Body of pancreas (tissue), 4 donors: ENCODE measurements at places on chromosomes 5 and 9.

DNA sequence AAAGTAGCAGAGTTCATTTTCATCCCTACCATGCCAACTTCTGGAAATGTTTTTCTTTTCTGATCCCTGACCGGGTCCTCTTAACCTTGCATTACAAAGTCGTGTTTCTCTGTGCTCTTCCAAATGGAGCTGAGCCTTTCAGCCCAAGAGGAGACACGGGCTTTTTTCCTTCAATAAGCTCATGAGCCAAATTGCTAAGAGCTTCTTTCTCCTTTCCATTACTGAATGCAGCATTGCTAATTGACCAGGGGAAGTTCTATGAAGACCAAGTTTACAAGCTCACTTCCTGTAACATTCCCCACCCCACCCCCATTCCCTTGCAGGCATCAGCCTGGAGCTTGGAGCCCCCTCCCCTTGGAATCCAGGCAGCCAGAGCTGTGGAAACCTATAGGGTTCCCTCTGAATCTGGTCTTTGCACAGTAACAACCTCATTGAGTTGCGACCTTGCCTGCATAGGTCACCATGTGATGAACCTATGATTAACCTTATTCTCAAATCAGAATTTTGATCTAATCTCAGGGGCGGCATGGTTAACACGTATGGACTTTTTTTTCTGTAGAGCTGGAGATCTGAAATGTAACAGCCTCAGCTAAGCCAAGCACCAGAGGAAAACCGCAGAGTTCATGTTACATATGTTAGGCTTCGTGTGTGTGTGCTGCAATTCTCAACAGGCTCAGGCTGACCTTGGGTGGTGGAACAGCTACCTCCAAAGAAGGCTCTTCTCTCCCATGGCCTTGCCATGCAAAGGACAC, 395.7 kb upstream of the ZNF462 start:
- no peaks in the 10 kb centered on the region for H3K4me1 ChIP-seq
- no peak overlapping the region for H3K4me3 ChIP-seq
- no peaks in the 10 kb centered on the region for H3K36me3 ChIP-seq

DNA sequence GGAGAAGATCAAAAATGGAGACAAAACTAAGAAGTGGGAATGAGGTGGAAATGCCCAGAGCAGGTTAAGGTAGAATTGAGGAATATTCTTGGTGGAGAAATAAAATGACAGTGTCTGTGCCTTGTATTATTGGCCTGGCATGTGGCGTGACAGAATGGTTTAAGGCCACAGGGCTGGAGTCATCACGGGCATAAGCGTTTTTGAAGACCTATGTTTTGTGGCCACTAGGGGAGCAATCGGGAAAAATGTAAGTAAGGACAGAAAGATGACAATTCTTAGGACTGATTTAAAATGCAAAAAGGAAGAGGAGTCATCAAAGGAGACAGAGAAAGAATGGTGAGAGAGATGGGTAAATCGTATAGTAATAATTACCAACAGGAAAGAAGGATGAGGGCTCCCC, 72.2 kb upstream of the EPB41L4A start:
- no peak overlapping the region for H3K4me3 ChIP-seq
- no peak overlapping the region for H3K27ac ChIP-seq
- H3K4me1 ChIP-seq, result no peaks in the 10 kb centered on the region
- H3K36me3 ChIP-seq, result no peaks in the 10 kb centered on the region
- H3K27me3 ChIP-seq, result no peaks in the 10 kb centered on the region

DNA sequence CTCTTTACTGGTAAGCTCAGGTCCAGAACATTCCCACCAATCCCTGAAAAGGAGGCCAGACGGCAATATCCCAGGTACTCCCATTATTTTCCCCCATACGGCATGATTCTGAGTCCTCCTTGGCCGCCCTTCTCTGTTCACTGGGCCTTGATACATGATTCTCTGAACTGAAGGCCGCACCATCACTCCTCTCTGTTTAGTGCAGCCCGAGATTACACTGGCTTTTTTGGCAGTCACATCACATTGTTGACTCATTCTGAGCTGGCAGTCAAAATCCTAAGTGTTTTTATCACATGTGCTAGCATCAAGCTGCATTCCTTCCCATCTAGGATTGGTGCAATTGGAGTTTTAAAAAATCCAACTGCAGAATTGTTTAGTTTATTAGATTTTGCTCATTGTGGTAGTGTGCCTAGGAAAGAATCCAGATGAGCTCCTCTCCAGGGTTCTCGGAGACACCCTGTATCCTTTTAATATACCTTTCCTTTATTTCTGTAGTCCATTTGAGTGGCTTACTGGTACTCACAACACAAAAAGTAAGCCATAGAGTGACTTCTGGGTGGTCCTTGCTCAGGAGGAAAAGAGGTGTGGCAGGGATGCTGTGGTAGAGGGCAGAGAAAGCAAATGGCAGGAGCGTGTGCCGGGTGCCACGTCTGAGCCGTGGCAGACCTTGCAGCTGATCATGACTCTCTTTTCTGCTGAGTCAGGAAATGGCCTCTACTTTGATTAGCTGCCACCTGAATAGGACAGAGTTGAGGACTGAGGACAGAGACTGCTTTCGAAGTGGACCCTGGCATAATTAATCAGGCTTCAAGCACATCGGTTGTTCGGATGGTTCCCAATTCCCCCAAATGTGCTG, 121.1 kb upstream of the IL12B start:
- H3K4me3 ChIP-seq, result no peak overlapping the region
- H3K4me1 ChIP-seq, result no peaks in the 10 kb centered on the region
- no peak for DNase-seq

DNA sequence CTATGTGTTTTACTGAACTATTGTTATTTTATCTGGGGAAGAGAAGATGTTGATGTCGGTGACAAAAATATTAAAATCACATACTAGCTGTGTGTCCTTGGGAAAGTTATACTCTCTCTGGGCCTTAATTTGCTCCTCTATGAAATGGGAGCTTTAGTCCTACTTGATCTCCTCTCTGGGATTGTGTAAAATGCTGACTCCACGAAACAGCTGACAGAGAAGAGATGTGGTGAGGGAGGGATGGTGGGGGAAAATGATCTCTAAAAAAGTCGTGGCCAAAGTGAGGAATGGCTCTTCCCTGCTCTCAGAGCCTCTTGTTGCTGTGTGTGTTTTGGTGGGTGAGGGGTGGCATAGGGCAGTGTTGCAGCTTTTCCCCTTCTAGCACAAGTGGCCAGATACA, 173.7 kb downstream of the MELK start:
- H3K4me3 ChIP-seq, result no peak overlapping the region
- no peak for DNase-seq
- H3K27me3 ChIP-seq, result no peaks in the 10 kb centered on the region
- H3K4me1 ChIP-seq, result no peaks in the 10 kb centered on the region
- no peak overlapping the region for H3K27ac ChIP-seq
- H3K36me3 ChIP-seq, result no peaks in the 10 kb centered on the region

GRCh38 chr5:76081811-76082771, 1.1 kb upstream of the SV2C start:
- H3K4me3 ChIP-seq, result no peak overlapping the region
- no peak overlapping the region for H3K27ac ChIP-seq
- no peak for DNase-seq
- peaks cover 10% of the 10 kb centered on the region for H3K27me3 ChIP-seq
- no peaks in the 10 kb centered on the region for H3K36me3 ChIP-seq

DNA sequence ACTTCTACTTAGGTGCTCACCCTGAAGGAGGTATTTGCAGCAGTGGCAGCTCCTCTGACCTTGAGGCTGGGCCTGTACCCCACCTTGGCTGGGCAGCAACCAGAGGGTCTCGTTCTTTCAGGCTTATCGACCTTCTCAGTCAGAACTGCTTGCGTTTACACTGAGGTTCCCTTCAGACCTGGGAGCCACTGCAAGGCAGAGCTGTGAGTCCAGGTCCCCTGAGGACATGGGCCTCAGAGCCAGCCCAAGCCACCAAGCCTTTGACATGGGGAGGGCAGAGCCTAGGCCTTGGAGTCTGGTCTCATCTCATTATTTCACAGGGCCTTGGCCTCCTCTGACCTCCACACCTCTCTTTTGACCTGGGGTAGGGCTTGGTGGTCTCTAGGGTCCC, 13.7 kb downstream of the ACSL6 start:
- H3K4me1 ChIP-seq, result peaks cover 38% of the 10 kb centered on the region
- no peak overlapping the region for H3K4me3 ChIP-seq
- no peaks in the 10 kb centered on the region for H3K27me3 ChIP-seq
- no peak overlapping the region for H3K27ac ChIP-seq

GRCh38 chr5:72071906-72072305, 35.4 kb upstream of the MAP1B start:
- no peak overlapping the region for H3K4me3 ChIP-seq
- no peak for DNase-seq
- H3K36me3 ChIP-seq, result no peaks in the 10 kb centered on the region
- no peaks in the 10 kb centered on the region for H3K4me1 ChIP-seq

- no peaks in the 10 kb centered on the region for H3K27me3 ChIP-seq
- no peaks in the 10 kb centered on the region for H3K4me1 ChIP-seq
- no peak overlapping the region for H3K27ac ChIP-seq
- no peak for DNase-seq
These were observed 21.0 kb downstream of the ANKRD33B start for GRCh38 chr5:10584714-10585517.

DNA sequence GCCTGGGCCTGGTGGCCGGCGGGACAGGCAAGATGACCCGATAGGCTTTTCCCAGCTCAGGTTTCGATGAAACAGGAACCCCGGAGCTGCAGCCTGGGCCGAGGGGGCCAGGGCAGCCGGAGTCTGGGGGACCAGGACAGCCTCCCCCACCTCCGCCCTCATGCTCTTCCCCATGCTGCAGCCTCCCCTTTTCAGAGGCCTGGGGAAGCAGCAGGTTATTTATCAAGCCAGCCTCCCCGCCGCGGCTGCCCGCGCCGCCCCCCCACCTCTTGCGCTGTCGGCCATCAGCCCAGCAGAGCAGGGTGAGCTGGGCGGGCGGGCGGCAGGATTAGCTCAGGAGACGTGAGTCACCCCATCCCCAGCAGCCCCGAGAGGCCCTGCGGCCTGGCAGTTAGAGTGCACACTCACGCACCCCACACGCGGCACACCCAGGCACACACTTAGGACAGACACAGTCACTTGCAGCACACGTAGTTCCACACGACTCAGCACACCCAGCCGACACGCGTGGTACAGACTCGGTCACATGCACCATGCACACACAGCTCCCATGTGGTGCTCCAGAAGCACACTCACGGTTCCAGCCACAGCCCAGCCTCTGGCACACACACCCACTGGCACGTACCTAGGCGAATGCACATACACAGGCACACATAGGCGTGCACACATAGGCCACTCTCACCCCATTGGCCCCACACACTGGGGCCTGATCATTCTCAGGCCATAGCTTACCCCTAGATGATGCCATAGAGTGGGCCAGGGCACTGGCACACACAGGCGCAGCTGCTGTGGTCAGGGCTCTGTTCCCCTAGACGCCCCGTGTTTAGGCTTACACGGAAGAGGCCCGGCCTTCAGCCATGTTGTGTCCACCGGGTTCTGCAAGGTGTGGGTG, 13.0 kb downstream of the CXXC5 start:
- H3K36me3 ChIP-seq, result no peaks in the 10 kb centered on the region
- H3K27ac ChIP-seq, result peak overlapping the region; percentile 98
- peak; percentile 85 for DNase-seq
